ENCODE measurements at places on chromosomes 12 and 14.

DNA sequence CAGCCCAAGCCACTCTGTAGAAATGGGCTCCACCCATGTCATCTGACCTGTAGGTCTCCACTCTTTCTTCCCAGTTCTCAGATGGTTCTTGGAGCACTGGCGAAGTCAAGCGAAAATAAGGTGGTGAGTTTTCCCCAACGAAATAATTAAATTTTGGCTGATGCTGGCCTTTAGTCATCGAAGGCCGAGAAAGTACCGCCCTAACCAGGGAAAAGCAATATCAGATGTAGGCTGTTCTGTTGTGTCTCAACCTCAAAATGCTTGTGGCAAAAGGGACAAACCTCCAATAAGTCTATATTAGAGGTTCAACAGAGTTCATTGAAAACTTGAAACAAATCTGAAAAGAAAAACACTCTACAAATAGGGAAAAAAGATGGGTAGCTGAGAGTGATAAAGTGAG, 48.6 kb upstream of the BCAT1 start:
- DNase-seq: no peak

- DNase-seq: no peak
These were observed 432.6 kb downstream of the LRIG3 start for GRCh38 chr12:58487678-58488161.

DNA sequence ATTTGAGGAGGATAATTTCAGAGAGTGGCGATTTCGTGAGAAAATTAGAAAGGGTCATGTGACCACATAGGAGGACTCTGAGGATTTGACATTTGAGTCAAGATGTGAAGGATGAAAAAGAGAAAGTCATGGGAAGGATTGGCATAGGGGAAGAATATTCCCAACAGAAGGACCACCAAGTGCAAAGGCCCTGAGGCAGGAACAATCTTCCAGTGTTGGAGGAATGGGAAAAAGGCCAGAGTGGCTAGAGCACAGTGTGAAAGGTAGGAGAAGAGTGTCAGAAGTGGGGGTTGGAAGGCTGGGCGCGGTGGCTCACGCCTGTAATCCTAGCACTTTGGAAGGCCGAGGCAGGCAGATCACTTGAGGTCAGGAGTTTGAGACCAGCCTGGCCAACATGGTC, 3.9 kb upstream of the PPP1CC start:
- no peak for DNase-seq

GRCh38 chr12:18700271-18700670, 37.5 kb downstream of the PLCZ1 start:
- peak; percentile 94 for DNase-seq

DNA sequence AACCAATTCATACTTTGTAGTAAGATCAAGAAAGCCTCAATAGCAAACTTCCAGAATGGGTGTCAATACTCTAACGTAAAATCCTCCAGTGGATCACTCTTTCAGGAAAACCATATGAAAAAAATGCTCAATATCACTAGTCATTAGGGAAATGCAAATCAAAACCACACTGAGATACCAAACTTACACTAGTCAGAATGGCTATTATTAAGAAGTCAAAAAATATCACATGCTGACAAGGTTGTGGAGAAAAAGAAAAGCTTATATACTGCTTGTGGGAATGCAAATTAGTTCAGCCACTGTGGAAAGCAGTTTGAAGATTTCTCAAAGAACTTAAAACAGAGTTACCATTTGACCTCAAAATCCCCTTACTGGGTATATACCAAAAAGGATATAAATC, 49.5 kb upstream of the ATXN7L3B start:
- DNase-seq: no peak

- DNase-seq: peak; percentile 77
These were observed 465.4 kb downstream of the NPAS3 start for GRCh38 chr14:33404054-33404453.

DNA sequence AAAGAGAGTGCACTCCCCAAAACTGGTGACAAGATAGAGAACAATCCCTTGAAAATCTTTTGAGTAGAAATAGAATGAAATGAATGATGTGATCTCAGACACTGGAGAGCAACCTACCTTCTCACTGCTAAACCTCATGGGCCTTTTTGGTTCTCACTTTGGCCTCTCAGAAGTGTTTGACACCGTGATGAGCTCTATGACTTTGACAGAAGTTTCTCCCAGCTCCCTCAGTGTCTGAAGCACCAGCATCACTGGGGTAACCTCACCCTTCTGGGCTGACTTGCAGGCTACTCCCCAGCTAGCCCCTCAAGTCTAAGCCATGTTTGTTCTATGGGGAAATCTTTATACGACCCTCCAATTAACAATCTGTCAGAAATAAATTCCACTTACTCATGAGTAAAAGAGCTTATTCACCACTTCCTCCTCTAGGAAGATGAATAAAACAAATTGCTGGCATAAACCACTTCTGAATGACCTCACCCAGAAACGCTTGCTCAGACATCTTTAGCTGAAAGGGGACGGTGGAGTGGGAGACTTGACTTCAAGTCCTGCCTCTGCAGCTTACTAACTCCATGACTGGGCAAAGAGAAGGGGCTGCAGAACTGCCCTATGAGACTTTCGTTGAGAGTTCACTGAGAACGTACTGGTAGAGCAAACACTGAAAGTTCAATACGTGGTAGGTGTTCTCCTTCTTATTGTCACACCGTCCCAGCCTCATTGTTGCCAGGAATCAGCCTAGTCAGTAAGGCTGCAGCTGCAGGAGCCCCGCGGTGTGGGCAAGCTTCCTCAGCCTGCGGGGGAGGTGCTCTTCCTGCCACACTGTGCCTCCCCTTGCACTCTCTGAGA, 46.5 kb downstream of the ST8SIA1 start:
- DNase-seq: peak; percentile 12

Measured in fibroblast of the conjunctiva (primary cell).